ENCODE measurements at places on chromosomes 5 and 9.

DNA sequence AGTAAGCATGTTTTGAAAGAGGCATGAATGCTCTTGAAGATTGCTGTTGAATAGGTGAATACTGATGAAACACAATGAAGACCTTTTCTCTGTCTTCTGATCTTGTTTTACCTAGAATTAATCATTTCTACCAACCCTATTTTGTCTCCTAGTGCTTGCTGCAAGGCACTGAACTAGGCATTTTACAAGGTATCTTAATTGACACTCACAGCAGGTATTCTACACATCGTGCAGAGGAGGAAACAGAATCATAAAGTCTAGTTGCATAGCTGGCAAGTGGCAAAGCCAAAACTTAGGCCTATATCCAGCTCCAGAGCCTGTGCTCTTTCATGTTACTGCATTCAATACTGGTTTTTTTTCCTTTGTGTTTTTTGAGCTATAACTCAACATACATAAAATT is 50.7 kb downstream of the CTNNA1 start:
- no peak for DNase-seq

DNA sequence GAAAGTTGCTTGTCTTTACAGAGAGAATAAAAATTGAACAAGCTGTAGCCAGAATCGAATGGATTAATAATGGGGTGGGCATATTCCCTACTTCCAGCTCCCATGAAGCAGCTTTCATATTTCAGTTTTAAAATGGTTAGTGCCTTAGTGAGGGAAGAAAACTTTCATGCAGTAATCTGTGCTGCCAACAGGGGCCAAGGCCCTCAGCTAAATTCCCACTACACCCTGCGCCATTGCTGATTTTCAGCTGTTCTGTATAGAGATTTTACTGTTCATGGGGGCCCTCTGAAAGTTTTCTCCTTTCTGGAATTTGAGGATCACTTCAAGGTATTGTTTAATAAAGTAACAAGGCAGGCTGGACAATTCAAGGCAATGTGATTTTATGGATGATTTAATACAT is 58.2 kb downstream of the CAST start:
- DNase-seq, result no peak

DNA sequence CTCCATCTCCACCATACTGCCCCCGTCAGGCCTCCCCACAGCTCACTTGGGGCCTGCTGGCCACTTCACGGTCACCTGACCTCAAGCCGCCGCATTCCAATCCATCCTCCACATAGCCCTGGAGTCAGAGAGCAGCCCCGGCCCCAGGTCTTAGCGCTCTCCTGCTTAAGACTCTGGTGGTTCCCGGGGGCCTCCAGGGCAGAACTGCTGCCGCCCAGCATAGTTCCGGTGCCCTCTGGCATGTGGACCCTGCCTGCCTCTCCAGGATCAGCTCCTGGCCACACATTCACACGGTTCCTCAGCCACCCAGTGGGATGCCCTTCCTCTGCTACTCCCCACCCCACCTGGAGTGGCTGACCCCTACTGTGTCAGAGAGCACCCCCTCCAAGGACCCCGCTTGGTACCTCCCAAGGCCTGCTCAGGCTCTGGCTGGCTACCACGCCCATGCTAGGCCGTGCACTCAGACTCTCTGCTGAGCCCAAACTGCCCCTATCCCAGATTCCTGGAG is 8.7 kb downstream of the PHYKPL start:
- DNase-seq, result no peak

DNA sequence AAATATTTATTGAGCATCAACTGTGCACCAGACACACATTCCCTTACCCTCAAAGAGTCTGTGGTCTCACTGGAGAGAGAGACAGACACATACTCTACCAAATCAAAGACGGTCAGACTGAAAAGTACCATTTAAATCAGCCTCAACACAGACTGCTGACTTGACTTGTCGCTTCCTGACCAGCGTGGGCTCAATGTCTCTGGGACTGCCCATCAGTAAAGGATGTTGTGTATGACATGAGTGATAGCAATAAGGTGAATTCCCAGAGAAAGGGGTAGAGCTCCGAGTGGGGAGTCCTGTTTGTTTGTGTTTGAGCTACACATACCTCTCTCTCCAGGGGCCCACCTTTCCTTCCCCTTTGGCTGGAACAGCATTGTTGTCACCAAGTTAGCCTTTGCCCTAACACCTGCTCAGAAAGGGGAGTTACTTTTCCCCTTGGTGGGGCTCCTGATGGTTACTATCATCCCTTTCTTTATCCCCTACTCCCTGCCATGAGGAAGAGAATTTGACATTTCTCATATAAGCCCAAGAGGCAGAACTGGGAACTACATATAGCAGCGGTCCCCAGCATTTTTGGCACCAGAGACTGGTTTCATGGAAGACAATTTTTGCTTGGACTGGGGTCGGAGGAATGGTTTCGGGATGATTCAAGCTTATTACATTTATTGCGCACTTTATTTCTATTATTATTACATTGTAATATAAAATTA is 33.9 kb downstream of the NR4A3 start:
- no peak for DNase-seq

DNA sequence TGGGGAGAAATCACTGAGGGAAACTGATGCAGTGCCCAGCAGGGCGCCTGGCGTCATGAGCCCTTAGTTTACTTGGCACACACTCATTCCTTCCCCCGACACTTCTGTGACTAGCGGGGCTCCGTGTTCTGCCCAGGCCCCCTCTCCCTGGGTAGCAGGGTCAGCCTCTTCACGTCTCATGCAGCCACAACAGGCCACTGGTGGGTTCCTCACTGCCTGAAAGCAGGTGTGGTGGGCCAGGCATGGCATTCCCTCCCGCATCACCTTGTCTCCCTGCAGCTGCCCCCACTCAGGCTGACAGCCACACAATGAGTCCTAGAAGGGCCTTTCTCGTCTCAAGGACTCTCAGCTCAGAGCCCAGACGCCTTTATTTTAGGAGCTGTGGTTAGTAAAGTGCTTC is 51.1 kb upstream of the CPLX2 start:
- DNase-seq, result no peak

DNA sequence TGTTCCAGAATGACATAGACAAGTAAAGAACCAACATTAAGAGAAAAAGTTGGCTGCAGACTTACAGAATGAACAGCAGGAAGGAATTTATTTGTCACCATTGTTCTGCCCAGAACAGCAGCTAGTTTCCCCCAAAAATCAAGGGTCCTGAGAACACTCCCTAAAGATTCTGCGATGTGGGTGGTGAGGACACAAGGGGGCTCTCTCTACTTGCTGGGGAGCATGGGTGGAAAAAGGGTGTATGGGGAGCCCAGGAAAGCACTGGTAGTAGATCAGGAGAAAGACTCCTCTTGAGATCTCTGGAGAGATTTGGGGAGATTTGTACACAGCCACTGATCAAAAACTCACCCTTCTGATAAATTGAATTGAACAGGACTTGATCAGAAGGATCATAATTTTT is 316.5 kb downstream of the KCTD16 start:
- DNase-seq, result no peak

- DNase-seq, result no peak
Measured at GRCh38 chr5:111704452-111705085, 52.4 kb downstream of the NREP start.

GRCh38 chr9:73411494-73411893 is 259.8 kb downstream of the ANXA1 start:
- no peak for DNase-seq

DNA sequence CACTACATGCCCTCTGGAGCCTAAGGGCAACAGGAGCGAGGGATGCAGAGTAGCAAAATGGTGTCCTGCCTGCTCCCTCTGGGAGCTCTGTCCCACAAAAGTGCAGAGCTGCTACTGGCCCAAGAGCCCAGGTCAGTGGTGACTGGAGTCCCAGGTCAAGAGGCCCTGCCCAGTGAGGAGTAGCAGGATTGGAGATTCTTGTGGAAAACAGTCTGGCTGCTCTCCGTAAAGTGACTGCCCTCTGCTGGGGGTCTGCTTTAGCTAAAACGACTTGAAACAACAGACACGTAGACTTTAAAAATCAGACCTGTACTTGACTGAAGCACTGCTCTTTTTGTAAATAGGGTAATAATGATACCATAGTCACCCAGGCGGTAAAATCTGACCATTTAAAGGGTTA is 917.0 kb downstream of the MAT2B start:
- DNase-seq, result peak; percentile 7

DNA sequence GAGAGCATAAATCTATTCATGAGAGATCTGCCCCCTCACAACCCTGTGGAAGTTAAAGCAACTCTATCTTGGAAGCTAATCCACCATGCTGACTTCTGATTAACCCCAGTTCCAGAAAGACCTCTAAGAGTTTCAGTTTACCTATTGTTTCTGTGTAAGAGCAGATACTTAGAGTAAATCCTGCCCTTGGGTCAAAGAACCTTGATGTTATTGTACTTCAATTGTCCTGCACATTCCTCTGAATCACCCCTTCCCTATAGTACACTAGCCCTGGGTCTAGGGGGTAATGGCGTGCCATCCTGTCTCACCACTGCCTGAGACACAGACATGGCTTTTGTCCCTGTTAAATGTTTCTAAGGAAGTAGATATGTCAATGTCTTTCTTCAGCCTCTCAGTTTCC is 138.6 kb downstream of the CAAP1 start:
- no peak for DNase-seq

Measured in LHCN-M2 (cell line).